Activated T-cell treated with anti-CD3 and anti-CD28 coated beads for 24 hours (primary cell): ENCODE measurements at places on chromosomes 5 and 9.
A peak's percentile ranks its signal among the peaks of the same experiment; 100 is the strongest.

- no peak for DNase-seq
These were observed 274.1 kb downstream of the DENND1A start for GRCh38 chr9:123655681-123656423.

- no peak for DNase-seq
These were observed 24.5 kb downstream of the MAST4 start for GRCh38 chr5:66620711-66621110.

DNA sequence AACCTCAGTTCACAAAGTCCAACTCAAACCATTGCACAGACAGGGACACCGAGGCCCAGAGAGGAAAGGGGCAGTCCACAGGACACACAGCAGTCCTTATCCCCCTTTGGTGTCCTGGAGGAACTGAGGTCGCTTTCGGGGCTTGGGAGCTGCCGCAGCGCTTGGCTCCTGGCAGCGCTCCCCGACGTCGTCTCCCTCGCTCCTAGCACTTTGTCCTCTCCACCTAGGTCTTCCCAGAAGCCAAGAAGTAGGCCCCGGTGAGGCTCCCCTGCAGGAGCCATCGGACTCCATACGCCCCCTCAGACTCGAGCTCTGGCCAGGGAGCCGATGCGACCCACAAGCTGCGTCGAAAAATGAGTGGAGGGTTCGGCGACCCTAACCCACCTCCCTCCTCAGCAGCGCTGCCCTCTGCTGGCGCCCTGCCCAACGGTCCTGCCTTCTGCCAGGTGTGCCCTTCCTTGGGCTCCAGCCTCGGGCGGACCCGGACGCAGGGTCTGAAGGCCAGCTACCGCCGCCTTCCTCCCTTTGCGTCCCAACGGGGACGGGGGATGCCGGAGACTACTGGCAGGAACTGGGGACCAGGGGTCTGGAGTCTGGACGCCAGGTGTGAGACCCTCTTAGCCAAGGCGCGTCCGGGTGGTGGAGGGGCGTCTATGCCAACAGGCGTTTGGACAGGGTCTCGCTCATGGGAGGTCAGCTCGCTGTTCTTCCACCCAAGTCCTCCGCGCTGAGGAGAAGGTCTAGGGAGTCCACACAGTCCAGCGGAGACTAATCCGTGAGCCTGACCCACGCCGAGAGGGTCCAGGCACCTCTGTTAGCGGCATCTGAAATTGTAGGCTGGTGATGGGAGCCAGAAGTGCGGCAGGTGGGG, 2.1 kb upstream of the PRDM12 start:
- no peak for DNase-seq

DNA sequence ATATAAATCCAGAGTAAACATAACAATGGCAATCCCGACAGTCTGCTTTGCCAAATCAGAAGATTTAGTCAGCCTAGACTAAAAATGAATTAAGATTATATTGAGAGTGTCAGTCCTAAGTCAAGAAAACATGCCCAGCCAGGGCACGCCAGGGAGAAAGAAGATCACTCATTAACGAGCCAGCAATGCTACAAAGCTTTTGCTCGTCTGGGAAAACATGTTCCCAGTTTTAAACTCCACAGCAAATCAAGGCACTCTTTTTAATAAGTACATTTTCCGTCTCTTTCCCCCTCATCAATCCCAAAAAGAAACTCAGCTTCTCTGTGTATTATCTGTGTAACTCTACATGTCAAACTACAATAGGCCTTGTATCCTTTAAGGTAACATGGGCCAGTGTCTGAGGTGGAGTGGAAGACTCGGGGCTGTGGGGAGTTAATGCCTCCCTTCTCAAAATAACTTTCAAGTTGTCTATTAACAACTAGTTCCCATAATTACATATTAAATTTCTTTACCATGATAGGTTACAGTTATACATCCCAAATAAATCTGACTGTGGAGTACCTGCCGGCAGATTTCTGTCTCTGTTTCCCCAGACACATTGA, 40.9 kb downstream of the NFIB start:
- DNase-seq, result no peak

DNA sequence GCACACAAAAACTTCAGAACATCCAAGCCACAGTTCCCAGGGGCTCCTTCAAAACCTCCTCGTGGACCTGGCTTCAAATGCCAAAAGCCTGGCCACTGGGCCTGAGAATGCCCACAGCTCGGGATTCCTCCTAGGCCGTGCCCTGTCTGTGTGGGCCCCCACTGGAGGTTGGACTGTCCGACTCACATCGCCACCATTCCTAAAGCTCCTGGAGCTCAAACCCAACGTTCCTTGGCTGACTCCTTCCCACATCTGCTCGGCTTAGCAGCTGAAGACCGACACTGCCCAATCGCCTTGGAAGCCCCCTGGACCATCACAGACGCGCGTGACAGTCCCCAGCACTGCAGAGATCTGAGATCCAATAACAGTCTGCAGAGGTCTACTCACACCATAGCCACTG, 7.7 kb downstream of the SIT1 start:
- DNase-seq, result no peak

DNA sequence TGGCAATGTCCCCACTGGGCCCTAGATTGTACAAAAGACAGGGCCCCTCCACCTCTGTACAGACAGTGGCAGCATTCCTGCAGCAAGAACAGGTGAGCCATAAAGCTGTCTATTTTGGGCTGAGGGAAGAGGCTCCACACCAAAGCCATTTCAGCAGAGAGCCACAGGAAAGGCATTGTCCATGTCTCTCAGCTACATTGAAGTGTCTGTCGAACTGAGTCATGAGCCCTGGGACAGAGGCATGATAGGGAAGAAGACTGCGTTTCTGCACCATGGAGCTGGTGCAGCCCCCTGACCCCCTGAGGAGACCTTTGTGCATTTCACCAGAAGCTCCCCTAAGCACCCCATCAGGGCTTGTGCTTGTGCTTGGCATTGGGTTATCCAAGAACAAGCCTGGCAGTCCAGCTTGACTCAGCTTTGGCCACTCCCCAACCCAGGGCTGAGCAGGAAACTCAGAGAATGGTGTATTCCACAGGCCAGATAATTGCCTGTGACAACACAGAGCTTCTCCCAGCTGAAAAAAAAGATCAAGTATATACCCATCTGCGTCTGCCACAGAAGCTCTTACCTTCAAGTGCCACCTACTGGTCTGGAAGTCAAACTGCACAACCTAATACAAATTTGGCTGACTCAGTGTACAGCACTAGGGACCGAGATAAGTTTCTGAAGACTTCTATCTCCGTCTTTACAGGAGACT, 5.9 kb upstream of the FRMD3 start:
- no peak for DNase-seq

DNA sequence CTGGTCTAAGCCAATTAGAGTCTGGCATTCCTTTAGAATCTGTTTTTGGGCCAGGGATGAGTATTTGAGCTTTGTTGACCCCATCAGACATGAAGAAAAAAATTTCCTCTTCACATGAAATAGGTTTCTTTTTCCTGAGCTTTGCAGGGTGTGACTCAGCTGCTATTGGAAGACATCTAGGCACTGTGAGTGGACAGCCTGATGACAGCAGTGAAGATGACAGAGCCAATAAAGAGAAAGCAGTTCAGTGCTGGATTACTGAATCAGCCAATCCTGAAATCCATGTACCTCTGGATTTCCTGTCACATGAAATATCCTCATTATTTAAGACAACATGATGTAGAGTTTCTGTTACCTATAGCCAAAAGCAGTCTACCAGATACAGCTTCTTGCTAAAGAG, 51.3 kb upstream of the GRIA1 start:
- no peak for DNase-seq

DNA sequence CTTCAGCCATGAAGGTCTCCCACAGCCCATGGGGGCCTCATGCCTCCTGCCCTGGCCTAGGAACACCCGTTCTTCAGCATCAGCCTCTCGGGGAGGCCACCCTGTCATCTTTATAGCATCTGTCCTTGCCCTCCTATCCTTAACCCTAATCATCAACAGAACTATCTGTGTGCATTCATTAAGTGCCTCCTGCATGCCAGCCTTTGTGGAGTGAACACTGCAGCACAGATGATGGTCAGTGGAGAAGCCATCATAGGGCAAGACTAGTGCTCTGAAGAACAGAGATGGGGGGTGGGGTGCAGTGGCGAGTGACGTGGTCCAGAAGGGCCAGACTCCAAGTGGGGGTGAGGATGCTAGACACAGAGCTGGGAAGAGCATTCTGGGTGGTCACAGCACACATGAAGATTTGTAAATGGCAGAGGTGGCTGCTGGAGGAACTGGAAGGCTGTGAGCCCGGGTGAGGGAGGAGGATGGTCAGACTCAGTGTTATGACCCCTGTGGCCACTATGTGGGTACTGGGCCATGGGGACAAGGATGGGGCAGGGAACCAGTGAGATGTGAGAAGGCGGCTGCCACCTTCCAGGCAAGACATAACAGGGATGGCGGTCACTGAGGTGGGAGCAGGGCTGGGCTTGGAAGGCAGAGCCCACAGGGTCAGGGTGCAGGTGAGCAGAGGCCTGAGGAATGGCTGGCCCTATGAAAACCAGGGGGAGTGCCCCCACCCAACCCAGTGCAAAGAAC, 3.6 kb upstream of the CARD19 start:
- no peak for DNase-seq

DNA sequence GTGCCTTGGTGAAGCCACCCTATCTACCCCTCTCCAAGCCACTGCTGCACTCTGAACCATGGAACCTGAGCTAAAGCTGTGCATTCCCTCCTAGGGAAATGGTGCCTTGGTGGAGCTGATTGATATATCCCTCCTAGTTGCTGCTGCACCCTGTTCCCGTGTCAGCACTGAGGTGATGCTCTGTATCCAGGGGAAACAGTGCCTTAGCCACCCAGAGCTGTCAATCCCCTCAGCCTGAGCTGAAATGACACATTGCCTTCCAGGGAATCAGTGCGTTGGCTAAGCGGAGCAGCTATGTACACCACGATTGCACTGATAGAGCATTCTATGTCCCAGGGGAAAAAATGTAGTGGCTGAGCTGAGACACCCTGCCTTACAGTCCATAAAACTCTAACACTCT, 257.0 kb downstream of the TMEM232 start:
- DNase-seq, result no peak

- no peak for DNase-seq
These were observed 81.6 kb upstream of the BOD1 start for GRCh38 chr5:173697931-173698579.

DNA sequence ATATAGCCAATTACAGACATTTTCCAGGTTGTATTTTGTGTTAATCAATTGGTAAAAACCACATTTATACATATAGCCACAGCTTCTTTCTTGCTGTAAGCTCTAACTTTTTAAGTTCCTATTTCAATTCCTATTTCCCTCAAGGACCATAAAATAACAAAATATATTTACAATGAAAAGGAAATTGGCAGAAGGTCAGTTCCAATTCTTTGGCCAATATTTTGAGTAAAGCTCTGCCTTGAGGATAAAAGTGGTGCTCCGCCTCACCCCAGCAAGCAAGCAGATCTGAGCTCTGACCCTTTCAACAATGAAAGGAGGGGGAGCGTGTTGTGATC, 203.4 kb upstream of the RASEF start:
- no peak for DNase-seq

DNA sequence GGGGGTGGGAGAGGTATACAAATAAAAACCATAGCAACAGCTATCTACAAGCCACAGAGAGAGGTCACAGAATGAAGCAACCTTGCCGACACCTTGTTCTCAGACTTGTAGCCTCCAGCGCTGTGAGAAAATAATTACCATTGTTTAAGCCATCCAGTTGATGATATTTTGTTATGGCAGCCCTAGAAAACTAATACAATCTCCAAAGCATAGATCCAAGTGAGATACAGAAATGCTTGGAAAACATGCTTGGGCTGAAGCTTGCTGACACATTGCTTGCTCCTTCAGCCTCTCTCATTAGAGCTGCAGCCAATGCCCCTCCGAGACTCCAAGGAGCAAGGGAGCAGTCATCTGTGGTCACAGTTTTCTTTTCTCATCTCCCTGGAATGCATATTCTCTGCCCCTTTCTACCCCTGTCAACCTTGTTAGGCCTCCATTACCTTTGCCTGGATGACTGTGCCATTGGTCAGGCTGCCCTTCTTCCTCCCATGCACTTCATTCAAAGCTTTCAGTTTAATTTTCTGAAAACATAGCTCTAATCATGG, 401.4 kb upstream of the KLF4 start:
- no peak for DNase-seq

DNA sequence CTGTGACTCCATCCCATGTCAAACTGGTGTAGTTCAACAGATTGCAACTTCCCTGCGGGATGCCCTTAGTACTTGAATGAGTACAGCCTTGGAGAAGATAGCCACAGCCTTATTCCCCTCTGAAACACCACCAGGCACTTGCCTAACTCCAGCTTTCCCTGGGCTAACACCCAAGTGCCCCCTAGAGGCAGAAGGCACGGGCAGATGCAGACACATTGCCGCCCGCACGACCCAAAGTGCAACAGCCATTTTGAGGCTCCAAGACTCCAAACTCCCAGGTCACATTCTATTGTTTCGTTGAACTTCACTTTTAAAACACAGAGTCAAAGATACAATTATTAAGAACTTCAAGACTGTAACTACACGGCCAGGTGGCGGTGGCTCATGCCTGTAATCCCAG, 163.6 kb upstream of the CDH6 start:
- no peak for DNase-seq

- DNase-seq, result no peak
These were observed 6.7 kb downstream of the CCDC187 start for GRCh38 chr9:136297016-136297691.

- DNase-seq, result no peak
These were observed 4.1 kb upstream of the CMBL start for GRCh38 chr5:10311595-10312425.

- DNase-seq, result no peak
These were observed 74.4 kb downstream of the SLC28A3 start for GRCh38 chr9:84266087-84266561.

- DNase-seq, result no peak
These were observed 942.4 kb downstream of the CDH12 start for GRCh38 chr5:21910731-21911130.

DNA sequence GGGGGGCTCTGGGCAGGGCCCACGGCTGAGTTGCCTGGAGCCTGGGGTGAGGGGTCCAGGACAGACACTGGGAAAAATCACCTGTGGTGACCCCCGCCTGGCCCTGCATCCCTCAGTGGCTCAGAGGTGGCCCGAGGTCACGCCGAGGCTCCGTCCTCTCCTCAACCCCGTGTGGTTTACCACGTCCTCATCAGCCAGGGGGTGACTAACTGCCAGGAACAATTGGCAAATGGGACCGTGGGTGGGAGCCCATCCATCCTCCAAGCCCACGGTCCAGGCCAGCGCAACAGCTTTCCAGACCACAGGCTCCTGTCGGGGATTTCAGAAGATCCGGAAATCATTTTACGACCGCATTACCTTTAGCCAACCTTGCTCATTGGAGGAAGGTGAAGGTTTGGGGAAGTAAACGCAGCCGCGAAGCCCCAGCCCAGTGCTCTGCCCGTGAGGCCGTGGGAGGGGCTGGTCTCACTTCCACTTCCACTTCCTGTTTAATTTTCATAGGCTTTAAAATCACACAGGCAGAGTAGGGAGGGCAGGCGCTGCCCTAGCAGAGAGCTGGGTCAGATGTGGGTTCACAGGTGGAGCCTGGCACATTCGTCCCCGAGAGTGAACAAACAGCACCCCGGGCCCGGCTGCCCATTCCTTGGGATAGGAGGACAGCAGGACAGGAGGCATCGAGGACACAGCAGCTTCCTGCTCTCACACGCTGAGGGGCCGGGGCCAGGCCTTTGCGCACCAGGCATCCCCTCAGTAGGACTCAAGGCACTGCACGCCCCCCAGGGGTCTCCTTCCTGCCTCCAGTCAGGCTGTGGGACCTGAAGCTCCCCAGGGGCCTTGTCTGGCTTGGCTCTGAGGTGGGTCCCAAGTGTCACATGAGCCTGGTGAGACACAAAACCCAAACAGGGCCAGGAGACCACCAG, 19.8 kb upstream of the SLC9A3 start:
- peak; percentile 18 for DNase-seq
